ENCODE measurements at places on chromosomes 3 and 15.

GRCh38 chr3:31462050-31462569, 70.6 kb upstream of the STT3B start:
- DNase-seq, result no peak

DNA sequence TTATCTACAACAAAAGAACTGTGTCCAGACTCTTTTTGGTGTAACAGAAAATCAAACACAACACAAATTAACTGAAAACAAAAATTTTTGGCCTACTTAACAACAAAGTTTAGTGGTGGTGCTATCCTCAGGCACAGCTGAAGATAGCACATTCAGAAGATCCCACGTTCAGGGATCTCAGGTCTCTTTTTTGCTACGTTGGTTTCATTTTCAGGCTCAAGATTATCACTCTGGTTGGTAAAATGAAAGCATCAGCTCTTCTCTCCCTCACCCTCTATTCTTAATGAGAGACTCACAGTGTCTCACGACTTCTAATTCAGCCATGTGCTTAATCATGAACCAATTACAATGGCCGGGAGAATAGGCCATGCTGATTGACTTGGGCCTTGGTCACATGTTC, 146.9 kb upstream of the PTPRG start:
- DNase-seq, result no peak

- DNase-seq, result no peak
Observed at GRCh38 chr15:74337146-74337545, 30.3 kb downstream of the CYP11A1 start.

DNA sequence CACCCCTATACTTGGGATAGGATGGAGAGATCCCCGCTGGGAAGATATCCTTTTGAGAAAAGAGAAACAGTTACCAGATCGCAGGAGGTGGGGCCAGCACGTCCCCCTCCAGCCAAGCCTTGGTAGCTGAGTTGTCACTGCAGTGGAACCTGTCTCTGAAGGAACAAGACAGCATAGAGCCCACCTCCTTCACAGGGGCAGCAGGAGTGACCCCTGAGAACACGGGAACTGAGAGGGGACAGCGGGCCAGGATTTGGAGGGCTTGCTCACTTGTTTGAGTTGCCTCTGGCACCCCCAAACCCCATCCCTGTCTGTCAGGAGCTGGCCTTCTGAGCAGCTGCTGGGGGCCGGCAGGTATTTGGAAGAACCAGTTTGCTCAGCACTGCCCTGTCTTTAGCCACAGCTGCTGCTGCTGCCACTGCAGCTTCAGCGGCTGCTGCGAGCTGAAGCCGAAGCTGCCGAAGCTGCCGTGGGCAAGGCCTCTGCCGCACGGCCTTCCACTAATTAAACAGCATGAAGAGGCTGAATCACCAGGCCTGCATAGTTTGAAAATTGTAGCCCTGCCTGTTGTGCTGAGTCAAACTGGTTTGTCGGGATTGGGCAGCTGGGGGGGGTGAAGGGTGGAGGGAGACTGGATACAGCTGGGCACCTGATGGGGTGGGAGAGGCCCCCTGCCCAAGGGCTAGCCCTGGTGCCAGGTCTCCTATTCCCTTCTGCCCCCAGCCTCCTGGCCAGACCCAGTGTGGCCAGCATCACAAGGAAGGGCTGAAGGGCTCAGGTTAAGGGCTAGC, 4.0 kb downstream of the EPHB3 start:
- DNase-seq, result peak; percentile 76

GRCh38 chr3:7166460-7166859, 305.5 kb downstream of the GRM7 start:
- DNase-seq, result no peak

DNA sequence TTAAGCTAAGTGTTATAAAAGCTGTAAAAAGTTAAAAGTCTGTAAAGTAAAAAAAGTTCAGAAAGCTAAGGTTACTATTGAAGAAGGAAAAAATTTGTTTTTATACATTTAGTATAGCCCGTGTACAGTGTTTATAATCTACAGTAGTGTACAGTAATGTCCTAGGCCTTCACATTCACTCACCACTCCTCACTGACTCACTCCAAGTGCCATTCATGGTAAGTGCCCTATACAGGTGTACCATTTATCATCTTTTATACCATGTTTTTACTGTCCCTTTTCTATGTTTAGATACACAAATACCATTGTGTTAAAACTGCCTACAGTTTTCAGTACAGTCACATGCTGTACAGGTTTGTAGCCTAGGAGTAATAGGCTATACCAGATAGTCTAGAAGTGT, 8.8 kb downstream of the CCDC71 start:
- DNase-seq, result no peak

GRCh38 chr3:25843332-25843731, 53.4 kb downstream of the OXSM start:
- DNase-seq, result no peak

- no peak for DNase-seq
Observed at GRCh38 chr15:70856177-70856883, 2.4 kb upstream of the LARP6 start.

- no peak for DNase-seq
Observed at GRCh38 chr3:195020921-195021320, 250.0 kb downstream of the XXYLT1 start.

GRCh38 chr3:154095832-154096421, 25.3 kb upstream of the ARHGEF26 start:
- peak; percentile 4 for DNase-seq

- no peak for DNase-seq
Observed at GRCh38 chr3:27669591-27669990, 52.5 kb downstream of the EOMES start.

DNA sequence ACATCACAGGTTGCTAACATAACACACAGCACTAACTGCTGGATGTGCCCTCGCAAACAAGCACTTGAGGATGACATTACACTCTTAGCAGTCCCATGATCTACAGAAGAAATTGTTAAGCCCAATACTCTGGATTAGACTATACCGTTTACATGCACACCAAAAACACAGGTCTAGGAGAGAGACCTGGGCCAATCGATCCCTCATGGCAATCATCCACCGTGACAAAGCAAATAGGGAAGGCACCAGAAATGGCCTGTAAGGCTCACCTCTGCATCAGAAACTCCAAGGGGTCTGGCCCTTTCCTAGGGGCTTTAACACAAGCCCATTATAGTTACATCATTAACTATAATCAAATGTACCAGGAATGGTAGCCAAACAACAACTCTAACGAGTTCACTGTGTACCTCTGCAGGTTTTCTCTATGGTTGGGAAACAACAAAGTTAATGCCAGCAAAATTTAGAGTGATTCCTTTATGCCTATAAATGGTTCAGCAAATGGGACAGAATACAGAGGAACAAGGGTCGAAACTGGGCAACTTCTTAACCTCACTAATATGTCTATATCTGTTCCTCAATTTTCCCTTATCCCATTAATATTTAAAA, 18.5 kb downstream of the TRANK1 start:
- DNase-seq, result no peak

GRCh38 chr15:63752075-63752684, 81.6 kb downstream of the HERC1 start:
- DNase-seq, result peak; percentile 10

DNA sequence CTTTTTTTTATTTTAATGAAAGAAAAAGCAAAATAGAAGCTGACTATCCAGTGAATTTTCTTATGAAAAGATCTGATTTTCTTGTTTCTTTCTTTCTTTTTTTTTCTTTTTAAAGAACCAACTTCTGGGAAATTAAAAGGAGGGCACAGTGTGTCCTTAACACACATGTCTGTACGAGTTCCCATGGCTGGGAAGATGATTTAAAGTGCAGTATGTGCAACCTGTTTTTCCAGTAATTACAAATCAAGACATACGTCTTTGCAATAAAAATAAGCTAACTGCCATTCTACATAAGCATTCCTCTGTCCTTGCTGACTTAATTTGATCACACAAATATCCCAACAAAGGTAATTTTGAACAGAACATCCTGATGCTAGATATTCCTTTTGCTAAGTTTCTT, 416.1 kb downstream of the ROBO1 start:
- DNase-seq, result no peak

All from AG04450 (cell line).